ENCODE measurements at places on chromosomes 16 and 17.

DNA sequence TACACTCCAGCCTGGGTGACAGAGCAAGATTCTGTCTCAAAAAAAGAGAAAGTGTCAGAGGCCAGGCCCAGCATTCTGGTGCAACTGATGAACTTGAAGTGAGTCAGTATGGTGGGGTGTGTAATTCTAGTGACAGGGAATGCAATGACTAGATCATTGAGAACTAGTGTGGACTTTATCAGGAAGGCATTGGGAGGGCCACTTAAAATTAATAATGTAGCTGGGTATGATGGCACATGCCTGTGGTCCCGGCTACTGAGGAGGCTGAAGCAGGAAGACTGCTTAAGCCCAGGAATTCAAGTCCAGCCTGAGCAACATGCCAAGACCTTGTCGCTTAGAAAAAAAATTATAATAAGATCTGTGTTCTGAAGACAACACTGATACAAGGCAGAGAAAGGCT, 90.8 kb downstream of the STX8 start:
- DNase-seq = no peak

DNA sequence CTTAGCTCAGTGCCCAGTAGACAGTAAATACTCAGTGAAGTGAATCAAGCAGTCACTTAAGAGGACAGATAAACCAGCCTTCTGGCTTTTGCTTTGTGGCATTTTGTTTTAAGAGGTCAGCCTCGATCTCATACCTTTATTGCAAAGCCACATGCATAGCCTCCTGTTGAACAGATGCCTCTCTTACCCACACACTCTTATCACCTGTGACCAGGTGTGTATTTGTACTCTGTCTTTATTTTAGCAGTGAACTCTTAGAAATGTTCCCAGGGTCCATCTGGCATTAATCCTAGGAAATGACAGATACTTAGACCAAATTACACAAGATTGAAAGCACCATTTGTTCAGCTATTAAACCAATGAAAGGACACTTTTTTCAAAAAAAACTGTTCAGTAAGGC, 1426.5 kb downstream of the CDH11 start:
- no peak for DNase-seq

DNA sequence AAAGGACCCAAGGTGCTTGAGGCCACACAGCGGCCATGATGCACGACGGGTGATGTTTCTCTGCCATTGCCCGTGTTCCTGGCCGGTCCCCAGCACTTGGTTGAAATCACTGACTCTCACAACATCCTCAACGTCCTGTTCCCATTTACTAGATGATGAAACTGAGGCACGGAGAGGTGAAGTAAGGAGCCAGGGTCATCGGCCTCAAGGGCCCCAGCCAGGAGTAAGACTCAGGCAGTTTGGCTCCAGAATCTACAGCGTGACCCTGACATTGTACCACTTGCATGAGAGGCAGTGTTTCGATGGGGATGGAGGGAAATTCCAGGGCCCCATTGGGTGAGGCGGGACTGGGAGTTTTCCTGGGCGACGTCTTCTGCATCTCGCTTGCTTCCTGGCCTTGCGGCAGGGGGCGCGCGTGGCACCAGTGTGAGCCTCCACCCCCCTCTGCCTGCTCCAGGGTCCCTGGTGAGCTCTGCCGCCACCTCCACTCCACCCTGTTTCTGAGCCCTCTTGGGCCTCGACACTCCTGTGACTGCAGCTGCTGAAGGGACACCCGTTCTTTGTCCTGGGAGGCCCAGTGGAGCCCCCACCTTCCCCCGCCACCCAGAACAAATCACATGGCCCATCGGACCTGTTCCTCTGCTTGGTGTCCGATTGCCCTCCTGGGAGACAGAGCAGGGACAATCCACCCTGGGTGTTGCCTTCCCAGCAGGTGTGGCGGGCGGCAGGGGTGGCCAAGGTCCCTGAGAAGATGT, 133.0 kb upstream of the GSE1 start:
- peak; percentile 81 for DNase-seq

DNA sequence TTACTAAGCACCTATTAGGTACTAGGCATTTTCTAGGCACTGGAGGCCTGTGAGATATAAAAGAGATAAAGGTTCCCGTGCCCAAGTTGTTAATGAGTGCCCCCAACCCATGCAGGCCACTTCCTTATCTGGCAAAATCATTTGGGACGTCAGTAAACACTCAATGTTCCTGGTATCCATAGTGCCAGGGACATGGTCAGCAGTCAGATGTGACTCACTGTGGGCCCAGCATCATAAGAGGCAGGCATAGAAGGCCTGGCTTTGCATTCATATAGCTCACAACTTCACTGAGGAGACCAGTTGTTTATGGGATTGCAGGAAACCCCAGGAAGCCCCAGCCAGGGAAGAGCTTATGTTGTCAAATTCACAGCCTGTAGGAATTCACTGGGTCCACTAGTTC, 81.1 kb downstream of the MRC2 start:
- no peak for DNase-seq

DNA sequence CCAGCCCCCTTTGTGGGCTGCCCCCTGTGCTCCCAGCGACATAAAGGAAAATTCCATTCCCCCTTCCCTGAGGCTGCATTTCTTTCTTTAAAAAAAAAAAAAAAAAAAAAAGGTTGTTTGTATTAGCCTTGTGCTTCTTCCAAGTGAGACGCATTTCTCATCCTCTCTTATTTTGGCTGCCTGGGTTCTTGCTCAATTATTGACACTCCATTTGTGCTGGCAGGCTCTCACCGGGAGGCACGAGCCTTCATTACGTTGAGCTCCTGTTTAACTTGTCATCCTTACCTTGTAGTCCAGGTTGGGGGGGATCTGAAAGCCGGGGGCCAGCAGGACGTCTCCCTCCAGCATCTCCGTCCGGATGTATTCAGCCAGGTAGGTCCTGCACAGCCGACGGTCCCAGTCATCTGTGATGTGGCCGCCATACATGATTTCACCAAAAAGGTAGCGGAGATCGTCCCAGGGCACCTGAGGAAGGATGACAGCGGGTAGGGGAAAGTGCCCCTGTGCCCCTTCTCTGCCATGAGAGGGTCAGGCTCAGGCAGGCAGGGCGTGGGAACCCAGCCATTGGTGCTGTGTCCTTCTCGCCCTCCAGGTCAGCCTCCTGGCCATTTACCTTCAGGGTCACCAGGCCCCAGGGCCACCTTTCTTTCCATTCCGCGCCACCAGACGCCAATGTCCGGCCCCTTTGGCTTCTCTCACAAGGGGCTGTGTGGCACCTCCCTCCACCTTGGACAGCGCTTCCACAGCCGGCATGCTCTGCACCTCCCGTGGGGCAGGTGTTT, 50.6 kb downstream of the PGS1 start:
- DNase-seq = no peak

GRCh38 chr17:21419299-21420239, 43.4 kb downstream of the KCNJ12 start:
- peak; percentile 25 for DNase-seq

- no peak for DNase-seq
These were observed 221.6 kb downstream of the GSG1L start for GRCh38 chr16:27841911-27842310.

- peak; percentile 96 for DNase-seq
These were observed 49.6 kb downstream of the USP22 start for GRCh38 chr17:20992987-20993862.

Data from ELF-1 (cell line).